Ascending aorta (tissue), 2 donors: ENCODE measurements at places on chromosomes 6 and 20.

- no peak for DNase-seq
These were observed 10.4 kb upstream of the MMP9 start for GRCh38 chr20:45998337-45998736.

- DNase-seq: no peak
These were observed 47.3 kb downstream of the RNF217 start for GRCh38 chr6:125009578-125009977.

- no peak for DNase-seq
These were observed 22.9 kb downstream of the FKBP1A start for GRCh38 chr20:1369970-1370369.

DNA sequence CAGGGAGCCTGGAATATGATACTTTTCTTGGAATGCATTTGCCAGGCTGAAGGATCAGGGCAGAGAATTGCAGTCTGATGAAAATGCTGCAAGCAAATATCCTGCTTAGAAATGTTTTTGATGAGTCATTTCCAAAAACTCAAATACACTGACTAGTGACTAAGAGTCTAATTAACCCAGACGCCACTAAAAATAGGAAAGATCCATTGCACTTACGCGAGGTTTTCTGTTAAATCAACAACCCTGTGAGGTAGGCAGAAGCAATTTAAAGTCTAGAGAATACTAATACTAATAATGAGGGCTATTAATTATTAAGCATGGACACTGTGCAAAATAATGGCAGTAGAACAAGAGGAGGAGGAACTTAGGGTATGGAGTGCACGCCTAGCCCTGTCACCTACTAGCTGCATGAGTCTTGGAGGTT is 130.1 kb upstream of the DOK5 start:
- DNase-seq: no peak

- no peak for DNase-seq
These were observed 663 bp downstream of the LST1 start for GRCh38 chr6:31586599-31587281.

GRCh38 chr6:37799263-37799644 is 20.3 kb upstream of the ZFAND3 start:
- DNase-seq: no peak

- DNase-seq: no peak
These were observed 37.6 kb upstream of the PTPRK start for GRCh38 chr6:128558021-128558420.

- DNase-seq: no peak
These were observed 28.3 kb upstream of the MDGA1 start for GRCh38 chr6:37725957-37726356.

DNA sequence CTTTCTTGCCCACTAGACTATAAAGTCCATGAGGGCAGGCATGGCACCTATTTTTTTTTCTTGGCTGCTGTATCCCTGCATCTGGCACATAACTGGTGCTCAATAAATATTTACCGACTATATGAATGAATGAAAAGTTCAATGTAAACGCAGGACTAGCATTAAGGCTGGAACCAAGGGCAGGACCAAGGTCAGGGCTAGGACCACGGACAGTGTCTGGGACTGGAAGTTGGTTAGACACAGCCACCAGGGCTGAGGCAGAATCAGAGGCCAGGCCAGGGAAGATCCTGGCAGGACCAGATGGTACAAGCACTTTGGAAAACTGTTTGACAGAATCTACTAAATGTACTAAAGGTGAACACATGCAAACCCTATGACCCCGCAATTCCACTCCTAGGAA is 3.7 kb downstream of the TNXB start:
- DNase-seq: no peak
